Skin of body (tissue), 3 donors: ENCODE measurements at places on chromosomes 7 and 10.

DNA sequence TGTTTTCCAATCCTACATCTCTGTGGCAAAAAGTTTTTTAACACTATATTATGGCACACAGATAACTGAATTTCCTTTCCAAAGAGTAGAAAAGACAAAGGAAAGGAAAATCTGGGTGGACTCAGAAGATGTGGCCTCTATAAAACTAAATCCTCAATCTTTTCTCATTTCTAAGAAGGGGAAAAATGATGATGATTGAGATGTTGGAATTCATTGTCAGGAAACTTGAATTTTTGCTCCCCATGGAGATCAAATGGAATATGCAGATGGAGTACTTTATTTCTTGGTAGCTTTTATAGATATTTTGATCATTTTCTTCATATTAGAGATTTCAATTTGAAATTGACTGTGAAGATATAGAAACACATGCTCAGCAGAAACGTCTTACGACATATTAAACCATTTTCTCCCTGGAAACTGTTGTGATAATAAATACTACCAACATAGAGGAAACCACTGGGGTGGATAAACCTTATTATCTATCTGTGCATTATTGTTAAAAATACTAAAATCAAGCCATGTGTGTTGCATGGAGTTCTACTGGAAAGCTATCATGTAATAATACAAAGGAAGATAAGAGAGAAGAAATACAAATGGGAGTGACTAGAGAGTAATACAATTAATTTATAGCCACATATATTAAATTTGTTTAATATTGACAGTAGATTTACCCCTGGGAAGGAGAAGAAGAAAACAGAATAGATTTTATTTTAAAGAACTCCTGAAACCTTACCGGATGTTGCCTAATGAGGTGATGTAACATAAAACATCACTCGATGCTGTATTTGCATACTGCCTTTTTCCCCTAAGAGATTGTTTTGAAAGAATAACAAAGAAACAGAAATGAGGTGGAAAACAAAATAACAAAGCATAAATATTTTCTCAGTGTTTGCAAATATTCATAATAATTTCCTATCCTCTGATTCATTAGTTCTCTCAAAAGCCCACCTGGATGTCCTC is 931.2 kb upstream of the C7orf33 start:
- DNase-seq, result no peak

- no peak for DNase-seq
Measured at GRCh38 chr7:151129960-151130591, 37.4 kb downstream of the GBX1 start.

DNA sequence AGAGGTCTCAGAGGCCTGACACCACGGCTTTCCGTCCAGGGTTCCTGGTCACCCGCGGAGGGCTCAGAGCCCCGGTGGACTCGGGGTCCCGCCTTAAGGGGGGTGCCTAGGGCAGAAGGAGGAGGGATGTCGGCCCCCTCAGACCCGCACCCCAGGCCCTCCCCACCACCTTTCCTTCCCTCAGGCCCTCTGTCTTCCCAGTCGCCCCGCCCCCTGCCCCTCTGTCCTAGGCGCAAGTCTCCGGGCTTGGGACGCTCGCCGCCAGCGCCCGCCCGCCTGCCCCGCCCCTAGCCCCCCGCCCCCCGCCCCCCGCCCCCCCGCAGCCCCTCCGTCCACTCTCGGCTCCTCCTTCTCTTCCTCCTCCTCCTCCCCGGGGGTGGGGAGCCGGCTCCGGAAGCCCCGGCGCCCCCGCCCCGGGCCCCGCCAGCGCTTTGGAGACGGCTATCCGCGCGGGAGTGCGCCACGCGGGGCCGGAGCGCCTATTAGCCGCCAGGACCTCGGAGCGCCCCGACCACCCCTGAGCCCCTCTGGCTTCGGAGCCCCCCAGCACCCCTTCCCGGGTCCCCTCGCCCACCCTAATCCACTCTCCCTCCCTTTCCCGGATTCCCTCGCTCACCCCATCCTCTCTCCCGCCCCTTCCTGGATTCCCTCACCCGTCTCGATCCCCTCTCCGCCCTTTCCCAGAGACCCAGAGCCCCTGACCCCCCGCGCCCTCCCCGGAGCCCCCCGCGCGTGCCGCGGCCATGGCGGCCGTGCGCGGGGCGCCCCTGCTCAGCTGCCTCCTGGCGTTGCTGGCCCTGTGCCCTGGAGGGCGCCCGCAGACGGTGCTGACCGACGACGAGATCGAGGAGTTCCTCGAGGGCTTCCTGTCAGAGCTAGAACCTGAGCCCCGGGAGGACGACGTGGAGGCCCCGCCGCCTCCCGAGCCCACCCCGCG is at the start of gene AEBP1:
AEBP1 (plus strand) TSS at position 423 of the 937 bp plus-strand sequence; CDS start at position 744, 321 bp downstream.
- DNase-seq, result no peak

- DNase-seq, result no peak
Measured at GRCh38 chr7:78765943-78766729, 687.3 kb downstream of the MAGI2 start.

GRCh38 chr7:12152196-12152918 is 58.7 kb upstream of the TMEM106B start:
- DNase-seq, result no peak

- DNase-seq, result peak; percentile 84
Measured at GRCh38 chr10:14478604-14479003, 147.9 kb upstream of the FRMD4A start.

DNA sequence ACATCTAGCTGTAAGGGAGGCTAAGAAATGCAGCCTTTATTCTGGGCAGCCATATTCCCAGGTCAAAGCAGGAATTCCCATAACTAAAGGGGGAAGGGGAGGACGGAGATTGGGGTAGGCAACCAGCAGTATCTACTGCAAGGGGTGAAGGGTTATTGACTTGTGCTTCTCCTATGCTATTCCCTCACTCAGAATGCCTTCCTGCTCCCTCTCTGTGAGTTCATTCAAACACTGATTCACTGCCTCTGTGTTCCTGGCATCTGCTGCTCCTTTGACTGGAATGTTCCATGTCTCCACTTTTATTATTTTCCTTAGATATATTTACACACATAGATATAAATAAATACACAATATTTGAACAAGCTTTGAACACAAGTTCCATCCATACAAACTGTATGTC is 11.1 kb downstream of the HTR7 start:
- DNase-seq, result no peak

GRCh38 chr7:105622106-105622731 is 40.9 kb upstream of the EFCAB10 start:
- DNase-seq, result no peak

GRCh38 chr10:89889606-89890005 is 188.2 kb downstream of the KIF20B start:
- DNase-seq, result no peak

DNA sequence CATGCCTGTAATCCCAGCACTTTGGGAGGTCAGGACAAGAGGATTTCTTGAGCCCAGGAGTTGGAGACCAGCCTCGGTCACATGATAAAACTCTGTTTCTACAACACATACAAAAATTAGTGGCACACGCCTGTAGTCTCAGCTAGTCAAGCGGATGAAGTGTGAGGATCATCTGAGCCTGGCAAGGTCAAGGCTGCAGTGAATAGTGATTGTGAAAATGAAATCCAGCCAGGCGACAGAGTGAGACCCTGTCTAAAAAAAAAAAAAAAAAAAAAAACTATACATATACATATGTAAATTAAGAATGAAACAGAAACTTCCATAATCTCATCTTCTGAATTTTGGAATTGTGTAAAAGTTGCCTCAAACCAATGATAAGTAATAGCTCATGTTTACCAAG is 18.2 kb upstream of the FAM170B start:
- no peak for DNase-seq

DNA sequence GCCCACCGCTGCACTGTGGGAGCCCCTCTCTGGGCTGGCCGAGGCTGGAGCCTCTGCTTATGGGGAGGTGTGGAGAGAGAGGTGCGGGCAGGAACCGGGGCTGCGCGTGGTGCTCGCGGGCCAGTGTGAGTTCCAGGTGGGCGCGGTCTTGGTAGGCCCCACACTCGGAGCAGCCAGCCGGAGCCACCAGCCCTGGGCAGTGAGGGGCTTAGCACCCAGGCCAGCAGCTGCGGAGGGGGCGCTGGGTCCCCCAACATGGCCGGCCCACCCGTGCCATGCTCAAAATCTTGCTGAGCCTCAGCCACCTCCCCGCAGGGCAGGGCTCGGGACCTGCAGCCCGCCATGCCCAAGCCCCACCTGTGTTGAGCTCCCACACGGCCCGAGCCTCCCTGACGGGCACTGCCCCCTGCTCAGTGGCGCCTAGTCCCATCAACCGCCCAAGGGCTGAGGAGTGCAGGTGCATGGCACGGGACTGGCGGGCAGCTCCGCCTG is 856.8 kb upstream of the CELF2 start:
- DNase-seq, result no peak

- no peak for DNase-seq
Measured at GRCh38 chr7:3242398-3242972, 58.6 kb upstream of the SDK1 start.

- no peak for DNase-seq
Measured at GRCh38 chr7:83105063-83105462, 57.6 kb downstream of the PCLO start.

DNA sequence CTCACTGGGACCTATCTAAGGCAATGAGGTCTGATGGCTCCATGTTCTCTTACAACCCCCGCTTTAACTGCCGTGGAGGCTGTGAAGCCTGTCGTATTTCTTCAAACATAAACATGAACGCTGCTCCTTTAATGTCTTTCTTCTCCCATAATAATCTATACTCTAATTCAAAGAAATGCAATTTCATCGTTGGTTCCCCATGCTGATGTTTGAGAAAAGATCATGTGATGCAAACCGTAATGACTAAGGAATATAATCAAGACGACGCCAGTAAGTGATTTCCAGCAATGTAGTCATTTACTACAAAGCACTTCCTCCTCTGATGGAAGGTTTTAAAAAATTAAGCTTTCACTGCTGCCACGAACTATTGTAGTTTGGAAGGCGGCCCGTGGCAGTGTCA is 102.6 kb upstream of the NEBL start:
- no peak for DNase-seq

DNA sequence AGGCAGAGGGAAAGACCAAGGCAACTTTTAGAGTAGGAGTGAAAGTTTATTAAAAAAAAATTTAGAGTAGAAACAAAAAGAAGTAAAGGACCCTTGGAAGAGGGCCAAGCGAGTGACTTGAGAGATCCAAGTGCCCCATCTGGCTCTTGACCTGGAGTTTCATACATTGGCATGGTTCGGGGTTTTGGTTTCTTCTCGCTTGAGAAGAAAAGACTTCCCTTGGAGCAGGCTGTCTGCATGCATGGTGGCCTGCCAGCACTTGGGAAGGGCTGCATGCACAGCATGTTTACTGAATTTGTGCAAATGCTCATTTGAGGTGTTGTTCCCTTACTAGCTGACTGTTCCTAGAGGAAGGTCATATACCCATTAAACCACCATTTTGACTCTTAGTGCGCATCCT is 8.8 kb upstream of the ADO start:
- no peak for DNase-seq

DNA sequence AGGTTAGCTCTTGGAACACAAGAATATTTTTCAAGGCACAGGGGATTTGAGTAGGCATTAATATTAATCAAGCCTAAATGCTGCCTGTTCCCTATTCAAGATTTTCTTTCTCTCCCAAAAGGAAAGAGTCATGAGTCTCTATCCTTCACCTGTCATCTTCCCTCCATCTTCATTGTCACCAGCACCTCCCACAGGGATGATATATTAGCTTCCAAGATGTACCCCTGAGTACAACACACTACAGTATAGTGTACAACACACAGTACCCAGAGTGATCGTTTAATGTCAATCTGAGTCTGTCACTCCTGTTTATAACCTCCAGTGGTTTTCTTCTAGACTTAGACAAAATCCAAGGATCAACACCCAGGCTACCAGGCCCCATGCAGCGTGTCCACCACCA is 50.1 kb downstream of the FAM13C start:
- DNase-seq, result no peak

DNA sequence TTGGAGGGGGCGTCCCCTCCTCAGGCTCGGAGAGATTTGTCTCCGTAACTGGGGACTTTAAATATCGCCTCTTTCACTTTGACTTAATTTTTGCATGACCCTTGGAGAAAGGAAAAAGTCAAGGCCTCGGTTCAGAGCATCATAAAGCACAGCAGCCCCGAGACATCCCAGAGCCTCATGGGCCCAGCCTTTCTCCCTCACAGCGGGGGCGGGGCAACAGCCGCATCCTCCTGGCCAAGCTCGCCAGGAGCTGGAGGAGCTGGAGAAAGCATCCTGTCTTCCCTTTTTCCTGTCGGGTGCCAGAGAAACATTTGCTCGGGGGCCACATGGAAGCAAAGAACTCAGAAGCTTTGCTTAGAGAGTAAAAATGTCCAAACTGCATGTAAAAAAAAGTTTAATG is 43.6 kb upstream of the DPYSL4 start:
- DNase-seq, result no peak

GRCh38 chr10:16483241-16483917 is 38.3 kb downstream of the C1QL3 start:
- no peak for DNase-seq

- peak; percentile 8 for DNase-seq
Measured at GRCh38 chr10:118960157-118961090, 69.1 kb upstream of the NANOS1 start.

DNA sequence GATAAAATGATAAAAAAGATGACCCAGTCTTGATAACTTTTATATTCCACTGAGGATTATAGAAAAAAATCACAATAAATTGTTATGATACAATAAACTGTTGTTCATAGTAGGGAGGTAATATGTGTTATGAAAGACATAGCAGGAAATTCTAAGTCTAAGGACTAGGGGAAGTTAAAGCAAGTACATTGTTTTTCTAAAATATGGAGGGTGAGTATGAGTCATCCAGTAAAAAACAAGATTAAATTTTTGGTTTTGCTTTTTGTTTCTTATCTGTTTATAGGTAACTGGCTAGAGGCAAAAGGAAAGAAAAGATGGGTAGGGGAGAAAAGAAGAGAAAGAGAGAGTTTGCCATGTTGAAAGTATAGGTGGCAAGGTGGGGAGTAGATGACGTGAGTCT is 188.4 kb downstream of the POLR1F start:
- no peak for DNase-seq

GRCh38 chr7:94412762-94413322 is 18.1 kb downstream of the COL1A2 start:
- DNase-seq, result no peak

GRCh38 chr7:71303566-71303965 is 171.6 kb downstream of the GALNT17 start:
- no peak for DNase-seq

DNA sequence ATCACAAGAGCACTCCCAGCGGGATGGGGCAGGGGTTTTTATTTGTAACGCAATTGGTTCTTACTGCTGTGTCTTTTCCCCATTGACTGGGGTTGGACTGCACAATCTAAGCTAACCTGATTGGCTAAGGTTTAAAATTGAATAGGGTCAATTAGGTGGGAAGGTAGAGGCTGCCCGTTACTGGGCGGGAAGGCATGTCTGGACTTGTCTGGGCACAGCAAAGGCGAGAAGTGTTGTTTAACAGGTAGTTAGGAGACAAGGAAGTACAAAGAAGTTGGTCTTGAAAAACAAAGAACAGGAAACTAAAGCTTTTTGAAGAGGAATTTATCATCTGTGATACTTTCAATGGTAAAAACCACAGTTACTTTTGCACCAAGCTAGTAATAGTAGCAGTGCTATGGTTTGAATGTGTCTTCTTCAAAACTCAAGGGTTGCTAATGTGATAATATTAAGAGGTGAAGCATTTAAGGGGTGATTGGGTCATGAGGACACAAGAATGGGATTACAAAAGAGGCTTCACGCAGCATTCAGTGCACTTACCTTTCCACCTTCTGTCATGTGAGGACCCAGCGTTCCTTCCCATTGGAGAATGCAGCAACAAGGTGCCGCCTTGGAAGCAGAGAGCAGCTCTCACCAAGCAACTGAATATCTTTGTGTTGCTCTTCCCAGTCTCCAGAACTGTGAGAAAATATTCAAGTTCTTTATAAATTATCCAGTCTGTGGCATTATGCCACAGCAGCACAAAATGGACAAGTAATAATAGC is 875.5 kb upstream of the SORCS1 start:
- no peak for DNase-seq
